ENCODE measurements at places on chromosomes 5 and 9.

DNA sequence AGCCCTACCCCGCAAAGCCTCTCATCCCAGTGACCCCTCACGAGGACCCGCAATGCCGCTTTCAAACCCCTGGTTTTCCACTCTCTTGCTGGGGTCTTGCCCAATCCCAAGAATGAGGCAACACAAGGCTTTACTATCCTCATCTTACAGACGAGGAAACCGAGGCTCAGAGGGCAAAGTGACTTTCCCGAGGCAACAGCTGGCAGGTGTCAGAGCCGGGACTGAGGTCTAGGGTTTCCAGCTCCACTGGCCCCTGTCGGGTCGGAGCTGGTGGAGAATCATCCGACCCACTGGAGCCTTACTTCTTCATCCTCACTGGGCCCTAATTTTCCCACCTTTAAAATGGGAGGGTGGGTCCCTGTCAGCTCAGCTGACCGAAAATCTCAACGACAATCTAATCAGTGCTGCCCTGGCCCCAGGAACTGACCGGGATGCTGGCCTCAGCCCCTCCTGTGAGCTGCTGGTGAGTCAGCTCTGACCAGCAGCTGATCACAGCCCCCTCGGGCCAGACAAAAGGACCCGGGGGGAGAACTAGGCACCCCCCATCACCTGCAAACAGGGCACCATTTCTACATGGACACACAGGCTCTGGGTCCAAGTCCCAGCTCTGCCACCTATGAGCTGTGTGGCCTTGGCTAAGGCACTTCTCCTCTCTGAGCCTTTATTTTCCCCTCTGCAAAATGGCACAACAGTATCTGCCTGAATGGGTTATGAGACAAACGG, 72.7 kb upstream of the STXBP1 start:
- DNase-seq, result no peak

GRCh38 chr9:123872710-123873109, 57.2 kb downstream of the DENND1A start:
- no peak for DNase-seq

- no peak for DNase-seq
These were observed 32.0 kb downstream of the EHMT1 start for GRCh38 chr9:137650779-137651178.

DNA sequence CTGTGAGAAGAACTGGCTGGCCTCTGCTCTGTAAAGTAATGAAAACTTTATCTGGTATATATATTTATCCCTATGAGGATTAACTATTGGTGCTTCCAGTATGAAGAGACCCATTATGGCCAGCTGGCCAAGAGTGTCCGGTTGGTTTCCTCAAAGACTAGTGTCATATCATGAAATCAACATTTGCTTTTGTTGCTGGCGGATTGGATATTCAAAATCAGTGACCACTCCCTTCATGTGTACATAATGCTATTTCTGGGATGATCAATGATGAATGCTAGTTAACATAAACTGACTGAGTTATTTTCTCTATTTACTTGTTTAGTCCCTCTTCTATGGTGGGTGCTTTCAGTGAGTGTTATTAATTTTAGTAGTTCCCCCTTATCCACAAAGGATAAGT, 60.8 kb upstream of the NUDT12 start:
- no peak for DNase-seq

DNA sequence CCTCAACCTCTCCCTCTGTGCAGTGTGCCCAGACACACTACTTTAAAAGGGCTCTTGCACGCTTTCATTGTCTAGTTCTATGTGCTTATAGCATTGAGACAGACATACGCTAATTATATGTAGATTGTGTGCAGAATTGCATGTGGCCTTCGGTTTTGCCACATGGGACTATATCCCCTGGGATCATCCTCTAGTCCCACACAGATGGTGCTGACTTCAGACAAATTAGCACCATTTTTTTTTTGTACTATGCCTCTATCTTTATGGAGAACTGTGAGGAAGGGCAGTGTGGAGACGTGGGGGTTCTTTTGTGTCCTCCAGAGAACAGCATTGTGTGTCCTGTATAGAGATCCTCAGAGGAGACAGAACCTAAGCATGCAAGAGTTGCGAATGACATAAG, 29.3 kb downstream of the PAPPA start:
- no peak for DNase-seq

GRCh38 chr5:119582987-119583386, 46.4 kb upstream of the FAM170A start:
- DNase-seq, result no peak

DNA sequence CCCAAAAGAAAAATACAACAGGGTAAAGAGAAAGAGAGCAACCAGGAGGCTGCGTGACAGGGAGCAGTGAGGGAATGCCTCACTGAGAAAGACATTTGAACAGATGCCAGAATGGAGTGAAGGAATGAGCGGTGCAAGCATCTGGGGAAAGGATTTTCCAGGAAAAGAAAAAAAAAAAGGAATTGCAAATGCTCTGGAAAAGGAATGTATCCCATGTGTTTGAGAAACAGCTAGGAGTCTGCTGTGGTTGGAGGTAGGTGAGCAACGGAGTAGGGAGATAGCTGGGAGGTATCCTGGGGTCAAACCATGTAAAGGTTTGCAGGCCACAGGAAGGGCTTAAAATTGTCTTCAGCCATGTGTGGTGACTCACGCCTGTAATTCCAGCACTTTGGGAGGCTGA, 23.6 kb upstream of the CEMIP2 start:
- no peak for DNase-seq

DNA sequence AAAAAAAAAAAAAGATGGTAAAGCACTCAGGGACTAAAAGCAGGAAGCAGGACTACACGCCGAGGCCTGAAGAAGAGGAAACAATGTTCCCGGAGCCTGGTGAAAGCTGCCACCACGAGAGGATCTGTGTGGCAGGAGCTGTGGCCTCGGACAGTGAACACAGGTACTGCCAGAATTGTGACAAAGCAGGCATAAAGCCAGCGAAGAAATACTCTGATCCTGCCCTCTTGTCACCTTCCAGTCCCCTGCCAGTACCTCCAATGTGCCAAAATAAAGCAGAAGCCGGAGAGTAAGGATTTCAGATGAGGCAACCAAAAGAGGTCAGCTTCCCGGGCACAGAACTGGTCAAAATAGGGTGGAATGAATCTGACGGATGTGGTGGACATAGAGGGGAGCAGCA, 211.5 kb upstream of the TARS1 start:
- DNase-seq, result no peak

- no peak for DNase-seq
These were observed 2025.5 kb upstream of the NUDT12 start for GRCh38 chr5:105587963-105588662.

- peak; percentile 46 for DNase-seq
These were observed 1.1 kb upstream of the TENT4A start for GRCh38 chr5:6712142-6712576.

DNA sequence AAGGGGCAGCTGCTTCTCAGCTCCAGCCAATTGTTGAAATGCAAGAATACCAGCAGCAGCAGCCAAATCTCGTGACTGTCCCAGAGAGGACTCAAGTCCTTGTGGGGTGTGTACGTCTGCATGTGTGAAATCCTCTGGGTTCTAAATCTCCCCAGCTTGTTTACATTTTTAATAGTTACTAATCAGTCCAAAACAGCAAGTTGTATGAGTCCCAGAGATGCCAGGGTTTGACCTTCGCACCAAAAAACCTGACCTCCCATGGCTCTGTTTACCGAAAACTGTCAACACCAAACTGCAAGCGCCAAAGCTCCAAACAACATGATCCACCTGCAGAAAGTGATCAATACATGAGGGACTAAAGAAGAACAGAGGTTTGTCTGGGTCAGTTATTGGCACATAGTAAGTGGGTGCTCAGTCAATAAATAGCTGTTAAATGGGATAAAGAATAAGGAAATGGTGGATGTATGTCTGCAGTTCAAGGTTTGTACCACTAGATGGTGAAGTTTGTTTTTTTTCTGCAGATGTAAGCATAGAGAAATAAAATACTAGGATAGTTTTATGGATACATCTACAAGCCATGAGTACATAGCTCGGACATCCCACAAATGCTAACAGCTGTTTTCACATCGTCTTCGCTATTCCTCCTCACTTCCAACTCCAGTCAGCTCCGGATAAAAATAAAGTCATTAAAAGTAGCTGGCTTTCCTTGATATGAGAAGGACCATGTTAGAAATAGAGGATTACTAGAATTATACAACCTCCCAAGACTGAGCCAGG, 85.3 kb upstream of the ADRB2 start:
- peak; percentile 52 for DNase-seq

DNA sequence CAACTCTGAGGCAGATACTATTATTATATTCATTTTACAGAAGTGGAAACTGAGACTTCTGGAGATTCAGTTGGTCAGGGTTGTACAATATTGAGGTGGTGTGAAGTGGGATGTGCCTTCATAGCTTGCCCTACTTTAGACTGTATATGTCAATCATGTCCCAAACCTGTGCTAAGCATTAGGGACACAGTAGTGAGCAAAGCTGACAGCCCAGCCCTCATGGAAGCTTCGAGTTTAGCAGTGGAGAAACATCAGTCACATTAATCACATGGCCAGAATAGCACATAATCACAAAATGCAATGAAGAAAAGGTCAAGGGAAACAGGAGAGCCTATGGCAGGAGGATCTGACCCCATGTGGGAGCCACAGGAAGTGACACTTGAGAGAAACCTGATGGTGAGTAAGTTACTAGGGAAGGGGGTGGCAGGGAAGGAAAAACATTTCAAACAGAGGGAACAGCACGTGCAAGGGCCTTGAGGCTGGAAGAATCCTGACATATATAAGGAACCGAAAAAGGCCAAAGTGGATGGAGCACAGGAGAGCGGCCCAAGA, 20.5 kb upstream of the RALGPS1 start:
- no peak for DNase-seq

GRCh38 chr5:16549491-16550206, 67.1 kb downstream of the RETREG1 start:
- DNase-seq, result no peak

DNA sequence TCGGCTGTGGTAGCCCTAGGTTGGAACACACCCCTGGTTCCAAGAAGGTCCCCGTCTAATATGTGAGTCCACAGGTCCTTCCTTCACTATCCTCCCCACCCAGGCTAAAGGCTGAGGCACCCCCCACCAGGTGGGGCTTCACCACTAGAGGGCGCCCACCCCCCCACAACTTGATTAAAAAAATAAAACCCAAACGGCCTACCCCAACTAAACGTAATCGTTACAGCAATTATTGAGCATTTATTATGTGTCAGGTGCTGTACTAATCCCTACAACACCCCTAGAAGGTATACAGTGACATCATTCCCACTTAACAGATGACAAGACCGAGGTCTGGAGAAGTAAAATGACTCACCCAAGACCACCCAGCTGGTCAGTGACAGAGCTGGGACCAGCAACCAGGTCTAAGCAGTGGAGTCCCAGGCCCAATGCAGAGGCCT, 65.0 kb downstream of the FGF18 start:
- DNase-seq, result peak; percentile 42

DNA sequence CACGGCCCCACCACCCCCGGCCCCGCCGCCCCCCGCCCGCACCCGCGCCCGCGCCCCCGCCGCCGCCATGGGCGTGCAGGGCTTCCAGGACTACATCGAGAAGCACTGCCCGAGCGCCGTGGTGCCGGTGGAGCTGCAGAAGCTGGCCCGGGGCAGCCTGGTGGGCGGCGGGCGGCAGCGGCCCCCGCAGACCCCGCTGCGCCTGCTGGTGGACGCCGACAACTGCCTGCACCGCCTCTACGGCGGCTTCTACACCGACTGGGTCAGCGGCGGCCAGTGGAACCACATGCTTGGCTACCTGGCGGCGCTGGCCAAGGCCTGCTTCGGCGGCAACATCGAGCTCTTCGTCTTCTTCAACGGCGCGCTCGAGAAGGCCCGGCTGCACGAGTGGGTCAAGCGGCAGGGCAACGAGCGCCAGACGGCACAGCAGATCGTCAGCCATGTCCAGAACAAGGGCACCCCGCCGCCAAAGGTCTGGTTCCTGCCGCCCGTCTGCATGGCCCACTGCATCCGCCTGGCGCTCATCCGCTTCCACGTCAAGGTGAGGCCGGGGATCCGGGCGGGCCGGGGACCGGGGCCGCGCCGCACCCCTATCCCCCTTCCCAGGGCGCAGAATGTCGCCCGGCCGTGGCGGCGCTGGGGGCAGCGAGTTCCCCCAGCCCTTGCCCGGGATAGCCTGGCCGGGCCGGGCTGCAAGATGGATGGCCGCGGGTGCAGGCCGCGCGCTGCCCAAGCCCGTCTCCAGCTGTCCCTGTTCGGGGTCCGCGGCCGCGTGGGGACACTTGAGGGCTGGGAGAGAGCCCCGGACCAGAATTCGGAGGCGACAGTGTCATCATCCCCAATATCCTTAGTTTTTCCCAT, 594 bp downstream of the FAM120A start:
- peak; percentile 38 for DNase-seq

DNA sequence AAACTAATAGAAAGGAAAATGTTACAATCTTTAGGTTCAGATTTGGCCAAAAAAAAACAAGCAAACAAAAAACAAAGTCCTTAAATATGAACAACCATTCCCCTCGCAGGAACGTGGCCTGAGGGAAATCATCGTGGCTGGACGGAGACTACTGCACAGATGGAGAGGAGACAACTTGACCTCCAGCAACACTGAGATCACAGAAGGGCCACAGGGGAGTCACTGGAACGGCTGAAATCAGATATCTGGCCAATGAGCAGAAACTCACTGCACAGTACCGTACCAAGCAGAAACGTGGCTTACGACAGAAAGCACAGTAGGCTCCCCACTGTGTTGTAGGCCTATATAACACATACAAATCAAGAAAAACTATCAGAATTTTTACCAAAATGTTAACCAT, 27.7 kb downstream of the CAMSAP1 start:
- DNase-seq, result no peak

- DNase-seq, result no peak
These were observed 312 bp downstream of the SET start for GRCh38 chr9:128689293-128689774.

GRCh38 chr5:82097-82496, 9.9 kb upstream of the PLEKHG4B start:
- no peak for DNase-seq

DNA sequence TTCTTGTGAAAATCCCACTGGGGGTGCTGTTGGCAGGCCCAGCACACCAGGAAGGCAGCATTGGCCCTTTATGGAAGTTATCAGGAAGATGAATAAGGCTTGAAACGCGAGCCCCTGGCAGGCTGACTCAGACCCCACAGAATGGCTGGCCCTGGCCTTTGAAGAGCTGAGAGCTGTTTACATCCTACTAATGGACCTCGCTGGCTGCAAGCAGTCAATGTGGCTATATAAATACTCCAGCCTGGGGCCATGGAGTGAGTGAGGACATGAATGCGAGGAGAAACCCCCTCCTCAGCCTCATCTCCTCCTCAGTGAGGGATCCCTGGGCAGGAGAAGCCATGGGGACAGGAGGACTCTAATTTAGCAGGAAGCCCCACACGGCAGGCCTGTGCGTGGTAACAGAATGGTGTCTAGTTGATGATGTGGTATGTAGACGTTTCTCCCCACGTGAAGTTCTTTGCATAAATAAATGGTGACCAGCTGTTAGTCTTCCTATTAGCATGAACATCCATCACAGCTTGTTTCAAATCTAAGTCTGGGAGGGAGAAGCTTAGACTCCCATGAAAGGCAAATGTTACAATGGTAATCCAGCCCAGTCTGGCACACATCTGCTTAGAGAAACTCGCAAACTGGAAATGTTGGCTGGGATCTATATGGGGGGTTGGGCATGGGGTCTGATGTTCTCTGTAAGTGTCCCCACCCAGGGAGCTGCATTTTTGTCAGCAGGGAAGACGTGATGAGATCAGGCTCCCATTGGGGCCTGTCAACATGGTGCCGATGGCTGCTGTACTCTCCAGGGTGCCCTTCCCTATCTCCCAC, 175.1 kb upstream of the PITX1 start:
- no peak for DNase-seq

- DNase-seq, result no peak
These were observed 1068.5 kb upstream of the CDH10 start for GRCh38 chr5:25713259-25713658.

- DNase-seq, result no peak
These were observed 102.9 kb downstream of the C9orf152 start for GRCh38 chr9:110105107-110105506.

- DNase-seq, result no peak
These were observed 23.9 kb downstream of the RORB start for GRCh38 chr9:74521009-74521408.

Measured in CD4-positive, alpha-beta T cell treated with Interleukin-10 for 1 hour (primary cell).